ENCODE measurements at places on chromosomes 12 and 14.
A peak's percentile ranks its signal among the peaks of the same experiment; 100 is the strongest.

DNA sequence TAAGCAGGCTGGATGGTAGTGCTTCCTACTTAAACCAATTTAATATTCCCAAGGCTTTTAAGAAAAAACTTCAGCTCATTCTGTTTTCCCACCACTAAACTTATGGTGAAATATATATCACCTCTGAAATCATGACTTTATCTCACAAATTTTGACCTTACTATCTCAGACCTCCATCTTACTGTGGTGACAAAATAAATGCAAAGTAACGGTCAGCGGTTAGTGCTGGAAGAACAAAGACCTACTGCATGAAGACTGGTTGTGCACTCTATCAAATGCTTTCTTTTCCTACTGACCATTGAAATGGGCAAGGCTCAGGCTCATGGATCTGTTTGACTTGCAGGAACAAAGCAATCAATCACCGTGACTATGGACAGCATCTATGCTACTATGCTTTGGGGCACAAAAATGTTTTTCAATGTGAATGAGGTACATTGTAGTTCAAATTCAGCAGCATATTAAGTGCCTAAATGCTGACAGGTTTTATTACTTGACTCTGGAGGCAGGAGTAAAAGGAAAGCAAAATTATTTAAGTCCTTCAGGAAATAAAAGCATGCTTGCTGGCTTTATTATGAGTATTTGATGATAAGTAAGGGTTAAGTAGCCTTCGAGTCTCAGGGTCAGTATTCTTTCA is 43.1 kb upstream of the GTF2A1 start:
- DNase-seq, result no peak

DNA sequence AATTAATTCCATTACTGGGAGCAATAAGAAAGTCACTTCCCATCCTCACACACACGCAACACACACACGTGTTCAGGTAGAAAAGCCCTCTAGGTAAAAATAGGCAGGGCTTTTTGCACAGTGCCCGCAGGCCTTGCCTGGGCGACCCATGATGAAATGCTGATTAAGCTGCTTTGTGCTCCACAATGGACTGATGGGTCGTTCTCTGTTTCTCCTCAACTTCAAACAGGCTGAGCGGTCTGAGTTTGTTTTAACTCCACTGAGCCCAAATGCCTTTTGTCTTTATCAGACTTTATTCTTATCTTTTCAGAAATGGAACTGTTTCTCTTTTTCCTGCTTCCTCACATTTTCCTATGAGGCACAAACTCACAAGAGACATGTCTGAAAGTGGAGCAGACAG is 9.4 kb upstream of the DACT1 start:
- no peak for DNase-seq

DNA sequence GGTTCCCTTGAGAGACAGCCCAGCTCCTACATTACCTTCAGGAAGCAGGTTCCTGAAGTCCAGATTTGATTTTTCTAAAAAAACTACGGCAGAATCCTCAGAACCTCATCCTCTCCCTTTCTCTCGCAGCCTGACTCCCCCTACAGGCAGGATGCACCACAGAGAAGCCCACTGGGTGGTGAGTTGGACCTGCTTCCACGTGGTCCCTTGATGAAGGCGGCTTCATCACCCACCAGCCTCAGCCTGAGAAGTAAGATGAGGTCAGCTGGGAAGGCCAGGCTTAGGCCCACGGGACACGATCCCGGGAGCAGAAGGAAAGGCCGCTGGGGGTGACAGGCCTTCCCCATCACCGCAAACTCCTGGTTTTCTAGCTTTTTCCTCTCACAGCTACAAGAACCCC is 83.0 kb downstream of the ACTN1 start:
- DNase-seq, result no peak

- DNase-seq, result no peak
Measured at GRCh38 chr12:112134731-112135130, 9.4 kb downstream of the TRAFD1 start.

DNA sequence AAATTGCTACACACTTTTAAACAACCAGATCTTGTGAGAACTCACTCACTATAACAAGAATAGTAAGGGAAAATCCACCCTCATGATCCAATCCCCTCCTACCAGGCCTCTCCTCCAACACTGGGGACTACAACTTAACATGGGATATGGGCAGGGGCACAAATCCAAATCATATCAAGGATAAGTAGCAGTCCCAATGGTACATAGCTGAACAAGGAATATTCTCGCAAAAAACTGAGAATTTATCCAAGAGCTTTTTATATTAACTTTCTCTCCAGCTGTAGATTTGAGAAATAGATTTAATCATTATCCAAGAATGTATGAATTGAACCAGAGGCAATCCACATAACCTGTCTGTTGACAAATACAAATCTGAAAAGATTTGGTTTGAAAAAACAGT is 185.2 kb downstream of the TMTC3 start:
- no peak for DNase-seq

- no peak for DNase-seq
Measured at GRCh38 chr14:41385797-41386196, 220.9 kb upstream of the LRFN5 start.

- no peak for DNase-seq
Measured at GRCh38 chr12:126667339-126667738, 1599.6 kb upstream of the TMEM132C start.

GRCh38 chr14:38226366-38226765 is 18.7 kb downstream of the SSTR1 start:
- DNase-seq, result no peak

- DNase-seq, result no peak
Measured at GRCh38 chr12:83128540-83128939, 441.8 kb downstream of the TMTC2 start.

GRCh38 chr14:73463411-73463810 is 5.1 kb upstream of the NUMB start:
- no peak for DNase-seq

DNA sequence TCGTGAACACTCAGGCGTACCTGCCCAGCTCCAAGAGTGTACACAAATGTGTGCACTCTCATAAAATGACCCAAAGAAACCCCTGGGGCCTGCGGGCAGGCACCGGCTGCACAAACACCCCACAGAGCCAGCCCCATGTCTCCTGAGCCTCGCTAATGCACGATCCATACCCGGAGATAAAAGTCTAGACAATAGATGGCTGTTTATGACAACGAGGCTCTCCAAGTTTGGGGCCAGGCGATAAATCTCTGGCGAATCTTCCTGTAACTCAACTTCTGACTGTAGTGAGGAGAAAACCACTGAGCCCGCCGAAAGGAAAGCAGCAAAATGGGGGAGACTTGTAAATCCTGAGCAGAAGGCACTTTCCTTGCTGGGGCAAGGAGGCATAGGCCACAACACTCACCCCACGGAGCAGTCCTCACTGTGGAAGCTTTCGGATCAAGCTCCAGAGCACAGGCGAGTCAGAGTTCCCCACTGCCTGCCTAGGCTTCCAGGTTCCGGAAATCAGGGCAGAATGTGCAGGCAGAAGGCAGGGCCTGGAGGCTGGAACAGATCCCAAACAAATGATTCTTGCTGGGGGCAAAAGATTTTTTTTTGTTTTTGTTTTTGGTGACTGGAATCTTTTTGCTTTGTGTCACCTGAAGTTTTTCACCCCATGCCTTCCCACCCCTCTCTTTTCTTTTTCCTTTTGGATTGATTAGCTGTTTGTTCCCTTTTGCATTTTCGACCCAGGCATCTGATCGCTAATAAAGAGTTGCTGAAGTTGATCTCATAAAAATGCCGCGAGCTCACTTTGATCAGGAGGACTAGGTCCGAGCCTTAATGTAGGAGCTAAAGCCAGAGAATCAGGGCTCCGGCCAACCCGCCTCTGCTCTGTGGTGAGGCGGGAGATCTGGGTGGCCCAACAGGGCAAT is 4.5 kb upstream of the HOXC11 start:
- no peak for DNase-seq

GRCh38 chr14:58082491-58083098 is 69.4 kb downstream of the ARMH4 start:
- no peak for DNase-seq

- no peak for DNase-seq
Measured at GRCh38 chr14:104925214-104925854, 655 bp downstream of the PLD4 start.

DNA sequence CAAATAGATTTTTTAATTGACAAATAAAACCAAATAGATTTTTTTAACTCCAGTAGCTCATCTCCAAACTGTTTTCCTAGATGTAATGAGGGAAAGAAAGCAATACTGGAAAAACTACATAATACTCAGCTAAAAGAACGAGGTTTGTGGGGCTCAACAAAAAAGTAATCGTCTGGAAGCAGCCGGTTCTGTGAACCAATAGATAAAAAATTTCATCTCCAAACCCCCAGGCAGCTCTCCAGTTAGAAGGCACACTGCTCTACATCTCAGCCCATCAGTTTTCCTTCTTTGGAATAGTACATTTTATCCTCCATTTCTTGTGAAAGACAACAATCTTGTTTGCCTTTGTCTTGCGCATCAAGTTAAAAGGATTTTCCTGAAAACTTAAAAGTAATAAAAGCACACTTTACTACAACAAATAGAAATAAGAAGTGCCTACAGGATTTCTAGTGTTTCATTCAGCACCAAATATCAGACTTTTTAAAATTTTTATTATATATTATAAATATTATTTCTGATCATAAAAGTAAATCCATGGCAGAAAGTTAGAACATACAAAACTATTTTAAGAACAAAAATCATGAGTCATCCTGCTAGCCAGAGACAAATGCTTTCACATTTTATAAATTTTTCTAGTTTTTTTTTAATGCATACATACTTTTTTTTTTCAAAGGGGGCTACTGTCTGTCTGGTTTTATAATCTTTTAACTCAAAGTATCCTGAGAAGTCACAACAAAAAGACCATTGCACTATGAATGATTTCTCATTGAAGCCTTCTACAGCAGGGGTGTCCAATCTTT is 67.7 kb downstream of the EPS8 start:
- no peak for DNase-seq

GRCh38 chr12:109878247-109878625 is 2.1 kb downstream of the GLTP start:
- no peak for DNase-seq

DNA sequence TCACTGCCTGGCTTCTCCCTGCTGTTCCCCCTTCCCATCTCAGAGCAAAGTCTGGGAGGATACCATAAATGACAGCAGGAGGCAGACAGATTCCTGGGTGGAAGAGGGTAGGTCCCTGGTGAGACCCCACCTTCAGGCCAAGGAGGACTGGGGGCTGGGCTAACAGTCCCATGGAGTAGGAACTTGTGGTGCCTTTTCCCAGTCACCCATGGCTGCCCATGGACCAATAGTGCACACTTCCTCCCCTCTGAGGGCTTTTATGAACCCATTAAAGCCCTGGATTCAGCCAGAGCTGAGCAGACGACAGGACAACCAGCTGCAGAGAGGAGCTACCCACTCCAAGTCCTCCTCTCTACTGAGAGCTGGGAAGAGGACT is 36.6 kb upstream of the OR5AU1 start:
- no peak for DNase-seq

GRCh38 chr12:72072592-72073212 is 134.1 kb downstream of the TPH2 start:
- DNase-seq, result no peak

- DNase-seq, result no peak
Measured at GRCh38 chr12:66008985-66009384, 121.6 kb downstream of the LLPH start.

- no peak for DNase-seq
Measured at GRCh38 chr12:108090107-108090899, 38.8 kb upstream of the WSCD2 start.

DNA sequence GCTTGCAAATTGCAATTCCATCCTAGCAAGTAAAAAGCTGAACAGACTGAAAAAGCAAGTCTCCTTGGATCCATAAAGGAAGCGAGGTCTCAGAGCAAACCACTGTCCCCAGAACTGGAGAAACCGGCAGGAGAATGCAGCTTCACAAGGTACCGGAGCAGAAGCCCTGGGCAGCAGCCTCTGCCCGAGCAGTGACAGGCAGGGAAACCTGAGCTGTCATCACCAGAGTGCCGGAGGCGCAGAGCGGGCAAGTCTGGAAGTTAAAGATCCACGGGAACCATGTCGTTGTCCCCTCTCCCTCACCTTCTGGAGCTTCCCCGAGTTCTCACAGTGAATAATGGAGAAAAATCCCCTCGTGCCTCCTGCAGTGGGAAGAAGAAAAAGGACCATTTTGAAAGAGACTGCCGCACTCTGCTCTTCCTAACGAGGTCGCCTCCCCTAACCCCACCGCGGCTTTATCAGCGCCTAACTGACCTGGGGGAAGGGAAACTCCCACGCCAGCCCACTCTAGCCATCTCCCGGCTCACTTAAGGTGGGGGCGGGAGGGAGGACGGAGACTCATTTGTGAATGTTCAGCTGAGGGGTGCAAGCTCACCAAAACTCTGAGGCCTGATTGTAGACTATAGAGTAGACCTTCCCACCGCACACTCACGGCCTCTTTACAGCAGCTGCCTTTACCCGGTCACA is 27.8 kb downstream of the FBXL14 start:
- no peak for DNase-seq

DNA sequence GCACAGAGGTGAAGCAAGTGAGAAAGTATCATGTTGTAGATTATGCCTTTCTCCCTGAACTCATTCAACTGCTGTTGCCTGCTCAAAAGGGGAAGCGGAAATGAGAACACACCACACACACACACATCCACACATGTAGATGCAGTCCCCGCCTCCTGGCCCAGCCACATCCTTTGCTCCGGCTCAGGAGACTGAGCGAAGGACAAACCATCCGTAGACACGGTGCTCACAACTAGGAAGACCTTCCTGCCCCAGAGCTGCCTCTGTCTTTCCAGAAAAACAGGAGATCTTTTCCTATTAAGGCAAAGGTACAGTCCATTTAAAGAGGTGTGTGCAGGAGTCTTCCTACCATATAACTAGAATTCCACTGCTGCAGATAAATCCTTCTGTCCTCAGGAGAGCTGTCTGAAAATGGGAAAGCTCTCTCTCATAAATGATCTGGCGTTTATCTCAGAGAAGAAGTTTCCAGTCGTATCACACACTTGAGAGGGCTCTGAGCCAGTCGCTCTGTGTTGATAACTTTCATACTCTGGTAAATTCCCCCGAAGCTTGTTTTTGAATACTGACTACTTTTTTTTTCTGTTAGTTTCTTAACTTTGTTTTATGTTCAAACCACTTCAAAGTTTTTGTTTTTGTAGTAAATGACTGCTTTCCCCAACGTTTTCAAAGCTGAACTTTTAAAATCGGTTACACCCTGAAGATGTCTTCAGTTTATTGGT is at the start of gene TESPA1:
Gene TESPA1 (minus strand): TSS at position 105 of the 719 bp plus-strand sequence. CDS start 10,200 bp downstream, outside the sequence.
- DNase-seq, result peak; percentile 58

GRCh38 chr12:49698619-49699545 is 8.3 kb downstream of the FMNL3 start:
- peak; percentile 40 for DNase-seq

DNA sequence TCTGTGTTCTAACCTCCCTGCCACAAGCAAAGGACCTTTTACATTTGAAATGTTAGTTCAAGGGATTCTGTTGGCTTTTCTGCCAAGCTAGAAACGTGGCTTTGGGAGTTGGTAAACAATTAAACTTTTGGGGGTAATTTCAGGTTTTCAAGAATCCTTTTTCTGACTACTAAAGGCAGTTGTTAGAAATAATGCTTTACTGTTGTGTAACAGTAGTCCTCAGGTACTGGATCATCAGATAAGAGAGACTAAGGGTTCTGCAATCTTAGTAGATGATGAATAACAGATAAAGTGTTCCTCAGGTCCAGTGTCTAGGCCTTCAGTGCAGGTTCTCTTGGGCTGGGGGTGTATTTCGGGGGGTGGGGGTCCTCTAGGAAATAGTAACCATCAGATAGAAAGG is 192.3 kb downstream of the SYNE2 start:
- no peak for DNase-seq

- DNase-seq, result no peak
Measured at GRCh38 chr12:7638064-7638759, 27.5 kb downstream of the APOBEC1 start.

GRCh38 chr14:33938131-33938949 is 12.5 kb downstream of the EGLN3 start:
- DNase-seq, result no peak

- DNase-seq, result no peak
Measured at GRCh38 chr12:88225776-88226175, 83.7 kb downstream of the TMTC3 start.

Data from stimulated activated CD8-positive, alpha-beta memory T cell treated with anti-CD3 and anti-CD28 coated beads, Interleukin-2, amount 100 ng/mL, for 48 hours (primary cell).